ENCODE measurements at places on chromosomes 13 and 19.

GRCh38 chr19:13652810-13653590 is 111.3 kb upstream of the MRI1 start:
- no peak for DNase-seq

DNA sequence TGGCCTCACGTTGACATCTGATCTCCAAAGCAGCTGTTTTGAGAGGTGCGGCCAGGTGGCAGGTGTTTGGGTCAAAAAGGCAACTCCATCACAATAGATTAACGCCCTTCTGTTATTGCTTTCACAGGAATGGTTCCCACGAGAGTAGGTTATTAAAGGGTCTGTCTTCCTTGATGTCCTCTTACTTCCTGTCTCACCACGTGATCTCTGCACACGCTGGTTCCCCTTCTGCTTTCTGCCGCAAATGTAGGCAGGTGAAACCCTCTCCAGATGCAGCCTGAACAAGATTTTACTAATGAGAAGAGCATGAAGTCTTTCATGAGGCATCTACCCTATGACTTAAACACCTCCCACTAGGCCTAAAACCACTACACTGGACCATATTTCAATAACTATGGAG is 22.8 kb upstream of the ZNF564 start:
- DNase-seq, result no peak

- no peak for DNase-seq
Observed at GRCh38 chr19:27868007-27868406, 1344.9 kb downstream of the UQCRFS1 start.

DNA sequence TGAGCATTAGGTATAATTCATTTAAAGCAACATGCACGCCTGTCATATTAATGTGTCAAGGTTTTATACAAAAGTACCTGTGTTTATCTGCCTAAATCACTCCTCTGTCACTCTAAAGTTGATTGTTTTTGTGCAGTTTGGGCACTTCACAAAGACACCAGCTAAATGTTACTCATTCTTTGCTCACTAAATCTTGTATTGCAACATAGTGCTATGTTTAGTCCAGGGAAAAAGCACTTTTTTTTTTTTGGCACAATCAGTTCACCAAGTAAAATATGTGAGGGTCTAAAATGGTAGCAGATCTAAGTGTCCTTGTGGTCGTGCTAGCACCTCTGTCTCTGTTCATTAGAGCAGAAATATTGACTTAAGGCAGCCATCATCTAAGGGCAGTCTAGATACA is 2526.7 kb upstream of the PCDH20 start:
- no peak for DNase-seq

- DNase-seq, result no peak
Observed at GRCh38 chr19:55675661-55676354, 782 bp downstream of the EPN1 start.

GRCh38 chr13:36986462-36987240 is 12.5 kb downstream of the ALG5 start:
- no peak for DNase-seq

DNA sequence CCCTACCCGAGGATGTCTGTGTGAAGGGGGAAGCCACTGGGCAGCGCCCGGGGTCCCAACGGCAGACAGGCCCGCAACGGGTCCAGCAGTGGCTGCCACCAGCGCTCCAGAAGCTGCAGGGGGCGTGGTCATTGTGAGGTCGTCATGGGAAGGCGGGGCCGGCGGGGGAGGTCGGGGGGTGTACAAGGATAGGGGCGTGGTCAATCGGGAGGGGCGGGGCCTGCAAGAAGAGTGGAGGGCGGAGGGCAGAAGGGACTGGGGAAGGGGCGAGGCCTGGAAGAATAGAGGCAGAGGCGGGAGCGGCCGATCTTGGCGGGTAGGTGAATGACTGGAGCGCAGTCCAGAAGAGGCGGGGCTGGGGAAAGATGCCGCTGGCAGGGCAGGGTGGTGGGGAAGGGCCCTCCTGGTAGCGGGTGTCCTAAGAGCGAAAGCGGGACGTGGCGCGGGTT is 4.4 kb downstream of the FUZ start:
- DNase-seq, result peak; percentile 86

GRCh38 chr13:34070544-34071303 is 252.8 kb downstream of the RFC3 start:
- no peak for DNase-seq

- no peak for DNase-seq
Observed at GRCh38 chr19:54262066-54262465, 5.0 kb upstream of the LILRB5 start.

- no peak for DNase-seq
Observed at GRCh38 chr13:40197936-40198595, 468.4 kb downstream of the FOXO1 start.

GRCh38 chr19:1172353-1173158 is 1.5 kb downstream of the SBNO2 start:
- no peak for DNase-seq

- no peak for DNase-seq
Observed at GRCh38 chr13:35723053-35723461, 246.6 kb upstream of the MAB21L1 start.

GRCh38 chr19:11159598-11160439 is 4.2 kb upstream of the SPC24 start:
- no peak for DNase-seq

- no peak for DNase-seq
Observed at GRCh38 chr19:38844093-38844686, 5.6 kb downstream of the HNRNPL start.

DNA sequence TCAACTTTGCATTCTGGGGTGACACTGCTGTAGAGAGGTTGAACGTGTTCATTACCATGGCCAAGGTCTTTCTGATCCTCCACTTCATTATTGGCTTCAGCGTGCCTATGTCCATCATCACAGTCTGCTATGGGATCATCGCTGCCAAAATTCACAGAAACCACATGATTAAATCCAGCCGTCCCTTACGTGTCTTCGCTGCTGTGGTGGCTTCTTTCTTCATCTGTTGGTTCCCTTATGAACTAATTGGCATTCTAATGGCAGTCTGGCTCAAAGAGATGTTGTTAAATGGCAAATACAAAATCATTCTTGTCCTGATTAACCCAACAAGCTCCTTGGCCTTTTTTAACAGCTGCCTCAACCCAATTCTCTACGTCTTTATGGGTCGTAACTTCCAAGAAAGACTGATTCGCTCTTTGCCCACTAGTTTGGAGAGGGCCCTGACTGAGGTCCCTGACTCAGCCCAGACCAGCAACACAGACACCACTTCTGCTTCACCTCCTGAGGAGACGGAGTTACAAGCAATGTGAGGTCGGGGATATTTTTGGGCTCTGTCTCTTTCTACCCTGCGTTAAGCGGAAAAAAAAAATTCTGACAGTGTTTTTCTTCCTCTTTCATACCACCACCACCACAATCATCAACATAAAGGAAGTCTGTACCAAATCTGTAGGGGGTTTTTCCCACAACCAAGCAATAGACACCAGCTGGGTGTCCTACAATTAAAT is 29.5 kb downstream of the FPR3 start:
- peak; percentile 91 for DNase-seq

DNA sequence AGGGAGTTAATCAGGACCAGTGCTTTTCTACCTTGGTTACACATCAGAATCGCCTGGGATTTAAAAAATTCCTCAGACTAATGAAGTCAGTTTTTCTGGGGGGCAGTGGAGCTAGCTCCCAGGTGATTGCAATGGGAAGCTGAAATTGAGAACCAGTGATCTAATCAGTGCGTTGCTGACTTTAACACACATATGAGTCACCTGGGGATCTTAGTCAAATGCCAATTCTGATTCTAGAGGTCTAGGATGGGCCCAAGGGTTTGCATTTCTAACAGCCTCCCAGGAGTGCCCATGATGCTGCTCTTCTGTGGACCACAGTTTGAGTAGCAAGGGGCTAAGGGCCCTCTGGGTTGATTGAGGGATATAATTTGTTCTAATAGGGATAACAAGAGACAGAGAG is 54.5 kb downstream of the KL start:
- no peak for DNase-seq

GRCh38 chr19:10516064-10516385 is 1.2 kb downstream of the S1PR5 start:
- no peak for DNase-seq

DNA sequence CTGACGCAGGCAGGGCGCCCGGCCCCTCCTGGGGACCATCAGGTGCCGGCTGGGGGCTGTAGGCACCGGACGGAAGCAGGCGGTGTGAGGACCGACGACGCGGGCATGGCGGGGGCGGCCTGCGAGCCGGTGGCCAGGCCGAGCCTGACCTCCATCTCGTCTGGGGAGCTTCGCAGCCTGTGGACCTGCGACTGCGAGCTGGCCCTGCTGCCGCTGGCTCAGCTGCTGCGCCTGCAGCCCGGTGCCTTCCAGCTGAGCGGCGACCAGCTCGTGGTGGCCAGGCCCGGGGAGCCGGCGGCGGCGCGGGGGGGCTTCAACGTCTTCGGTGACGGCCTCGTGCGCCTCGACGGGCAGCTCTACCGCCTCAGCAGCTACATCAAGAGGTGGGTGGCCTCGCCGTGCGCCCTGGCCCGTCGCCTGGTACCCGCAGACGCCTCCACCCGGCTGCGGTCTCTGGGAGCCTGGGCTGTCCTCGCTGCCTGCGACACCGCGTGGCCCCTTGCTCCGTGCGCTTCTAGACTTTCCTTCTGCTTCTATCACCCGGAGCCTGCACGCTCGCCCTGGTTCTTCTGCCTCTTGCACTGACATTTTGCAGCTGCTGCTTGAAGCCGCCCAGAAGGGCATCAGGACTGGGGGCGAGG is 460 bp downstream of the MEDAG start:
- DNase-seq, result no peak

GRCh38 chr13:89602655-89603054 is 1744.8 kb upstream of the MIR17HG start:
- DNase-seq, result no peak

- no peak for DNase-seq
Observed at GRCh38 chr19:9523885-9524474, 14.5 kb downstream of the ZNF426 start.

DNA sequence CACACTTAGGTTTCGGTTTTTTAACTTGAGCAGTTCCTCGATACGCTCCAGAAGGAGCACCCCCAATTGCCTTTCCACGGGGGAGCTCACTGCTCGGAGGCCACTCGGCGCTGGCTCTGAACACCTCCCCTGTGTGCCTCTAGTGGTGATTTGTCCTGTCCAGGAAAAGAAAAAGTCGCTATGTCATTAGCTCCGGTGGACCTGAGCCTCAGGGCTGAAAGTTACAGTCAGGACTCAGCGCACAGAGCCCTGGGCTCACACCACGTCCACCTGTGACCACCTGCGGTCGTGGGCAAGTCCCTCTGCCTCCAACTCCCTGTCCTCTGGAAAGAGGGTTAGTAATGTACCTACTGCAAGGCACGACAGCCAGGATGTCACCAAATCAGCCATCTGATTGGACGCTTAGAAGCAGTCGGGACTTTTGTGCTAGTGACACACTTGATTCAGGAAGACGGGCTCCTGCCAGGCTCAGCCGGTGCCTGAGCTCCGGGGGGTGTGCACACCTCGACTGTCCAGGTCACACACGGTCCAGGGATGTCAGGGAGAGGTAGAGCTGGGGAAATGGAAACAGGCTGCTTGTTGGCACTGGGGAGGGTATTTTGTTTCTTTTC is 3.9 kb upstream of the TMPRSS9 start:
- no peak for DNase-seq

GRCh38 chr13:44131069-44131614 is 242.5 kb upstream of the SERP2 start:
- no peak for DNase-seq

GRCh38 chr19:1168572-1169410 is 5.3 kb downstream of the SBNO2 start:
- no peak for DNase-seq

GRCh38 chr13:41660411-41660810 is 203.1 kb downstream of the RGCC start:
- no peak for DNase-seq

GRCh38 chr13:35917942-35918645 is 213.1 kb downstream of the DCLK1 start:
- DNase-seq, result no peak

GRCh38 chr13:44049081-44049945 is 169.6 kb downstream of the LACC1 start:
- no peak for DNase-seq

DNA sequence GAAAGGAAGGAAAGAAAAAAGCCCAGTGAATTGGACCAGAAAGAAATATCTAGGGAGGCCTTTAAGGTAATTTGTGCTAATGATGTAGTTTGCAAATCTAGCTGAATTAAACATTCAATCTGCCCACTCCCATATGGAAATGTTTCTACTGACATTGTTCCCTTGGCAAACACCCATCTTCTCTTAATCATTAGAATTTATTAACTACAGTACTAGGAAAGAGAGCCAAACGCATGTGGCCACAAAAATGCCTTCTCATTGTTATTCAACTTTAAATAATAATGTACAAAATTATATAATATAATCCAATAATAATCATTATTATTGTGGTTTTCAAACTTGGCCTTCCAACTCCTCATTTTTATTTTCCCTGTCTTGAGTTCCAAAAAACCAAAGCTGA is 234.7 kb downstream of the NHLRC3 start:
- no peak for DNase-seq

- no peak for DNase-seq
Observed at GRCh38 chr13:77872995-77873394, 45.6 kb downstream of the EDNRB start.

GRCh38 chr13:109012115-109012514 is 382.7 kb downstream of the MYO16 start:
- no peak for DNase-seq

DNA sequence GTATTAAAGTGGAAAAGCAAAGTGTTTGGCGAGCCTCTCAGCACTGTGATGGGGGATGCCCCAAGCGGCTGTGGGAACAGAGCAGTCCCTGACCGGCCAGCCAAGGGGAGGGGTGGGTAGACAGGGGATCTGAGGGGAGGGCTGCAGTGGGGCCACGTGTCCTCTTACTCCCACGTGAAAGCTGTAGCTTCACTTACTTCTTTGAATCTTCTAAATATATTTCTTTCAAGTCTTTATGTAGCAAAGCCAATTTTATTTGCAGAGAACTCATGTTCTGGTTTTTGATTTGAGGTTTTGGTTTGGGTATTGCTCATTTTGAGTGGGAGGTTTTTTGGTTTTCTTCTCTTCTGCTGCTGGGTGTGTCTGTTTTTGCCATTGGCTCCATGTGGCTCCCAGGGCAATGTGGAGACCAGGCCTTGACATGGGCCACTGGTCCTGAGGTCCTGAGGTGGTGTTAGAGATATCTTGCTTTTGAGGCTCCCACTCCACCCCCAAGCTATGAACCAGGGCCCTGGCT is 17.7 kb upstream of the OVOL3 start:
- DNase-seq, result no peak

Data from CD14-positive monocyte (primary cell).